ENCODE measurements at places on chromosomes 2 and 18.

- DNase-seq, result no peak
These were observed 80.4 kb downstream of the ARMC9 start for GRCh38 chr2:231278868-231279267.

DNA sequence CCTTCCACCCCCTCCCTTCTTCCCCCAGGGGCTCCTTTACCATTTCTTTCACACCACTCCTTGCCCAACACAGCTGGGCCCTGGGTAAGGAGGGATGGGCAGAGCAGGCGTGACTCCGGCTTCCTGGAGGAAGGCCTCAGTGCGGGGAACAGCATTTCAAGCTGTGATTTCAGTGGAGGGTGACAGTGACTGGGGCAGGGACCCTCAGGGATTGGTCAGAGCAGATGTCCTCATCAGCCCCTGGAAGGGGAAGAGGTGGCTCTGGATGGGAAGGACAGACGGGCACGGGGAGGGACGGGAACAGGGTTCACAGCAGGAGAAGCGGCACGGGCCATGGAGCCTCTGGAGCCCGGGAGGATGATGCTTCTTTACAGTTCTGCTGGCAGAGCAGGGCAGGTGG is 130.8 kb upstream of the TWIST2 start:
- DNase-seq, result no peak

- DNase-seq, result no peak
These were observed 346 bp upstream of the VRK2 start for GRCh38 chr2:58046335-58046584.

- DNase-seq, result no peak
These were observed 142.6 kb downstream of the SETBP1 start for GRCh38 chr18:44823286-44823685.

GRCh38 chr18:64270121-64270520 is 121.2 kb upstream of the LINC00305 start:
- DNase-seq, result no peak

- DNase-seq, result no peak
These were observed 55.2 kb downstream of the METTL4 start for GRCh38 chr18:2515908-2516625.

GRCh38 chr2:26532301-26533250 is 54.7 kb upstream of the OTOF start:
- no peak for DNase-seq

- DNase-seq, result no peak
These were observed 88.1 kb downstream of the TTC27 start for GRCh38 chr2:32715981-32716380.

DNA sequence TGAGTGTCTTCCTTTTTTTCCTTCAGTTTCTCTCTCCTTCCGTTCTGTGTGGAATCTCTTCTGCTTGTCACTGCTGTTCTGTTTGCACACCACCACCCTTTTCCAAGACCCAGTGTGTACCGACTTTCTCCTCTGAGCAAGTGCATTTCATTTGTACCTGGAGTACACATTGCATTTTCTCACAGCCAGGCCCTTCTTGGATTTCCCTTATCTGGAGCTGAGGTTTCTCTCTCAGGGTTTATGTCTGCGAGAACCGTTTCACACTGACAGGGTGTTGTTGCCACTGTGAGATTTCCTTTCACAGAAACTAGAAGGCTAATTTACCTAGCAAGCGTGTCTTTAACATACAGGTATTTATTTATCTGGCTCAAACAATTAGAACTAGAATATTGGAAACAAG is 26.2 kb downstream of the NCOA1 start:
- no peak for DNase-seq

DNA sequence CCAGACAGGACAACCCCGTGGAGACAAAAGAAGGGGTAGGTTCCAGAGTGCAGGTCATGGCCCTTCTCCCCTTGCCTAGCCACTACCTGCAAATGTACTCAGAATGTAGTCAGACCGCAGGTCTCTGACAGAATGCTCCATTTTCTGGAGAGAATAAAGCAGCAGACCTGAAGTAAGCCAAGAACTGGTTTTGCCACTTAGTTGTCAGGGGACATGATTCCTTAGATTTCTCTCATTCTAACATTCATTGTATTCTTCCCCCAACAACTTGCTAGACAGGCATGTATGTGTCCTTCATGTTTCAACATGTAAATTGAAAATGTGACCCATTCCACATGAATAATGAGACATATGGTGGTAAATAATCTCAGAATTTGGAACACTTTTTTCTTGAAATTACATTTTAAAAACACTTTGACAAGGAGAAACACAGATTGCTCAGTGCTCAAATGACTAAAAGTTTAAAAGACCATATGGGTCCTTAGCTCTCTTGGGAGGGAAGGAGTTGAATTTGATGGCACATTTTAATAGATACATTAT is 142.4 kb downstream of the CCBE1 start:
- no peak for DNase-seq

DNA sequence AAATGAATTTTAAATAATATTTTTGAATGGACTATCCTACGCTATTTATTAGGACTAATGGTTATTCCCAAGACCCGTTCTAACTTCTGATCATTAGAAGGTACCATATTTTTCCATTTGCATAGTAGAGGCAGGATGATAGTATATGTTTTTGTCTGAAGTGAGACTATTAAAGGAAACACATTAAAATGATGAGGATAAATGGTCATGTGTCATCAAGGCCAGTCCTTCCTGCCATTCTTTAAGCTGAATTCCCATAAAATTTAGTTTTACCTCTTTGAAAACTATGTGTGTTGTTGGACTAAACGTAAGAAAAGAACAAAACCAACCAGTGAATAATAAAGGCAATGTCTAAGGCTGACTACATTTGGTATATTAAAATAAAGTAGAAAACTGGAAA is 121.8 kb downstream of the SLC8A1 start:
- no peak for DNase-seq

DNA sequence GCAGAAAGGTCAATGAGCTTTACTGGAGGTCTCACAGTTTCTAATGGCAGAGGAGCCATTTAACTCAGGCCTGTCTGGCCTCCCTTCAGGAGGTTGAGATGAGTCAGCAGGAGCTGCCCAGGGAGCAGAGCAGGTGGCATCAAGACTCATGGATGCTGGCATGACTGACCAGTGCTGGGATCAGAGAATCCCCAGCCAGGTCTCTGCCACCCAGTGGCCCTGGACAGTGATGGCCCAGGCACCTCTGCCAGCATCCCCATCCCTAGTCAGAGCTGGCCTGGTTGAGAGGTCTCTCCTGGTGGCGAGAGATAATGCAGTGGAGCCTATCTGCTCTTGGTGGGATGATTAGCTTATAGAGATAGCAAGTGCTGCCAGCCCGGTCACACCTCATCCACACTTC is 43.1 kb downstream of the GYPC start:
- DNase-seq, result no peak

GRCh38 chr18:65876310-65876709 is 125.5 kb downstream of the CDH7 start:
- DNase-seq, result no peak

DNA sequence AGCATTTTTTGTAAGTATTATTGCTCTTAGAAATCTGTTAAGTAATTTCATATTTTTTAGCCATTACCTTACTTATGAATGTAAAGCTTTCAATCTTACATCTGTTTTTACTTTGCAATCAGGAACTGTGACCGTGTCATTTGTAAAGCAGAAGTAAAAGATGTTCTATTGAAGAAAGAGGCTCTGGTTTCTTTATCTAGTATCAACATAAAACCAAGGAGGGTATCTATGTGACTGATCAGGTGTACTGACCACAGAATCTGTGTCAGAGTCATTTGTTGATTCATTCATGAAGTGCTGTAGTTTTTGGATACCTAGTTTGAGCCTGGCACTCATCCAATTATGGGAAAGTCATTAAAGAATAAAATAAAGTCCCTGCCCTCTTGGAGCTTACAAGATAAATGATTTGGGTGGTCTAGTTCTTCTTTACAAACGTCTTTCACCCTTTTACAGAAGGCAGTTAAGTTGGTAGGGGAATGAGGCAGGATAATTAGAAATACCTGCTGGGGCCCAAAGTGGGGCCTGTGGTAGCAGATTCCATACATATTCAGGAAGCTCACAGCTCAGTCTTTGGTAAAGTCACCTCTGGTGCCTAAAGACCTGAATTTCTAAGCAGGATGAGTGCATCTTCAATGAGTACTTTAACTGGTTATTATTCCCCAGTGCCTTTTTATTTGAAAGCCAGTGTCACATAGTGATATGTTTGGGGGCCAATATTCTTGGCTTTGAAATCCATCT is 260.6 kb upstream of the NT5C1B start:
- no peak for DNase-seq

- DNase-seq, result no peak
These were observed 682 bp downstream of the DUSP2 start for GRCh38 chr2:96144481-96145035.

- no peak for DNase-seq
These were observed 21.5 kb downstream of the SLC4A3 start for GRCh38 chr2:219648963-219649362.

DNA sequence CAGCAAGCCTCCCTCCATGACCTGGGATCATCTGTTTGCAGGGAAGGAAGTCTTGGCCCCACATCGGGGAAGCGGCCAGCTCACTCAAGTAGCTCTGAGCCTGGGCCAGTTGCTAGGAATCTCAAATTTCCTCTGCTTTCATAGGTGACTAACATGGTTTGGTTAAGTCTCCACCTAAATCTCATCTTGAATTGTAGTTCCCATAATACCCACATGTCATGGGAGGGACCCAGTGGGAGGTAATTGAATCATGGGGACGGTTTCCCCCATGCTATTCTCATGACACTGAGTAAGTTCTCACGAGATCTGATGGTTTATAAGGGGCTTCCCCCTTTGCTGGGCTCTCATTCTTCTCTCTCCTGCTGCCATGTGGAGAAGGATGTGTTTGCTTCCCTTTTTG is 75.2 kb downstream of the LBH start:
- DNase-seq, result no peak

DNA sequence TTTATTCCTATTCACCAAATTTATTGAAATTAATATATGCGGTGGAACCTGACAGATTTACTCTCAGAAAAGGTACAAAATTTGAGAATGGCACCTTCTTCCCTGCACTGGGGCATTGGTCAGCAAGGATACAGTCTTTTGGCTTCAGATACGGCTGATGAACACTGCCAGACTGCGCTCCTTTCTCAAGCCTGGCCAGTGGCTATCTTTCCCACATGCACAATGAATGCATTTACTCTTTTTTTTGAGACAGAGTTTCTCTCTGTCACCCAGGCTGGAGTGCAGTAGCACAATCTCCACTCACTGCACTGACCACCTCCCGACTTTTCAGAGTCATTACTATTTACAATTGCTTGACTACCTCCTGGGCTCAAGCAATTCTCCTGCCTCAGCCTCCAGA is 61.6 kb downstream of the MOB4 start:
- no peak for DNase-seq

DNA sequence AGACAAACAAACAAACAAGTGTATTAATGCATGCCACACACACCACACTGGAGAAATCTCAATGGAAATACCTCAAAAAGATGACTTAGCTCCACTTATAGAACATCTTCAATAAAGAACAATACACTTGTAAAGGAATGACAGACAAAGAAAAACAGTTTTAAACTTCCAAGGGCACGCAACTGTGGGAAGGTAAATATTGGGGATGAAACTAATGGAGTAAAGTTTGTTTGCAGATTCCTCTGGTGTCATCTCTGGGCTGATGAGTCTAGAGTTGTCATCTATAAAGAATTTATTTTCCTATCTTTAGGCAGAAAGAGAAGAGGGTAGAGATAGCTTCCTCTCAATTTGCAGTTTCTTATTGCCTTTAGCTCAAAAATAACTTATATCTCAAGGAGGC is 144.0 kb upstream of the ZC3H15 start:
- no peak for DNase-seq

- DNase-seq, result no peak
These were observed 154.8 kb downstream of the LAMA1 start for GRCh38 chr18:6962571-6963451.

DNA sequence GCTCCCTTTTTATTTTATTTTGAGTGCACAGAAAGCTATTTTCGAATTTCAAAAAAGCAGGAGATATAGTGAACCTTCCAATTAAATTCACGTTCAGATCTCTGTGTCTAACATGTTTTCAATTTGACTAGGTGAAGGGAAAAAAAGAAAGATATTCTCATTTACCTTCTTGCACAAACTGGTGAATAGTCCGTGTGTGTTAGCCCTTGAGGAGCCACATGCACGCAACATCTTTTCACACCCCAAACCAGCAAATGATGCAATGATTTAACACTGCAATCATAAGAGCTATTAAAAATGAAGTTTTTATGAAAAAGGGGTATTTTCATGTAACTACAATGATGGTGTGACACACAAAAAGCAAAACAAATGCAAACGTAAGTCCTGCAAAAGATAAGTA is 109.8 kb downstream of the CPO start:
- DNase-seq, result no peak

DNA sequence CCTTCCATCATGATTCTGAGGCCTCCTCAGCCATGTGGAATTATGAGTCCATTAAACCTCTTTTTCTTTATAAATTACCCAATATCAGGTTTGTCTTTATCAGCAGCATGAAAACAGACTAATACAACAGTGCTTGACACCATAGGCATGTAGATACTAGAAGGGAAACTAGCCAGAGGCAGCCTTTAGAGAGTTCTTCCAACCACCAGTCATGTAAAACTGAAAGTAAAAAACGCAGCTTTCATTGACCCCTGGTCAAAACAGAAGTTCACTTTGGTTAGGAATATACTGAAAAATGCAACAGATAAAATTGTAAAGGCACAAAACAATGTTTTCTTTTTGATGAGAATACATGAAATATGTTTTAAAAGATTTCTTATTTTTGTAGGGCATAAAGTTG is 122.8 kb upstream of the L3MBTL4 start:
- DNase-seq, result no peak

DNA sequence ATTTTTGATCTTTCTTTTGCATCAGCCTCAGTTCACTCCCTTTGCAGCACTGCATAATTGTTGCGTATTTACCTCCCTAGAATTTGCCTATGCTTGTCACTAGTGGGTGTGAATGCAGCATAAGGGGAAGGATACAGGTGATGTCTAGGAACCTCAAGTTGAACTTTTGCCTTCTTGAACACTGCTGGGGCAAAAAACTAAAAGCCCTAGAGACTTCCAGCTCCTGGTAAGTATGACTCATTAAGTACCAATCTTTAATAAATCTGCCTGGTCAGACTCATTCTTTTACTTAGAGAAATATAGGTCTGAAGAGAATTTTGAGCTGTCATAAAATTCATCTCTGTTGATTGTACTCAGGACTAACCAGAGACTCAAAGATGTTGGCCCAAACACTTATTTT is 547.3 kb upstream of the FANCL start:
- no peak for DNase-seq

DNA sequence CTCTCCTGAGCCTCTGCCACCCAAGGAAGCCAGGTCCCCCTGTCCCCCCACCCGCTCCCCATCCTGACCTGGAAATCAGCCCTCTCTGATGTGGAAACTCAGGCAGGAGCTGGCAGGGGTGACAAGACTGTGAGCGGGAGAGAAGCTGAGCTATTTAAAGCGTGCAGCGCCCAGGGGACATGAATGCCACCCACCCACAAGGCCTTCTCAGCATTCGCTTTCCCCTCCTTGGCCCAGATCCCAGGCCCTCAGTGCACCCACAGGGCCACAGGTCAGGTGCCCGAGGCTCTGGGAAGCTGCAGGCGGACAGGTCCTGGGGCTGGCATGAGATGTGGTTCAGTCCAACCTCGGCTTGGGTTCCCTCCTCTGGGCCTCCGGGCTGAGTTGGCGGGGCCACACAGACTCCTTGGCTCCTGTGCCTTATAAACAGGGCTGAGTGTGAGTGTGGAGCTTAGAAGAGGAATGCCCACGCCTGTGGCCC is 168.3 kb downstream of the SMAD7 start:
- DNase-seq, result no peak

- DNase-seq, result peak; percentile 98
These were observed at the start of gene MRPS9 for GRCh38 chr2:105037572-105038382. MRPS9 (plus strand) TSS chr2:105038069; CDS start chr2:105038093, 24 bp downstream.

- DNase-seq, result no peak
These were observed 2.4 kb downstream of the FTCDNL1 start for GRCh38 chr2:199848389-199849130.

- no peak for DNase-seq
These were observed 81.9 kb downstream of the TGOLN2 start for GRCh38 chr2:85245891-85246290.
